Activated CD4-positive, alpha-beta T cell treated with anti-CD3 and anti-CD28 coated beads, Interleukin-2, amount 50 U/mL, for 24 hours (primary cell): ENCODE measurements at places on chromosomes 1 and 21.

DNA sequence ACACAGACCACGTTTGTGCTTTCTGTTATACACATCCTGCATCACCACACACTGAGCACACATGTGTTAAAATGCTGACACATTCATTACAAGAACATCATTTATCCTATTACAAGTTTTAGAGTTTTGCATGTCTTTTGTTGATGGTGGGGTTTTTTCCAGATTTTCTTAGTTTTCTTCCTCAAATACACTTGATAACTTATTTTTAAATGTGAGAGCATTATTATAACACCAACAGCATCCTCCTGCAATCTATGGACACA, 67.3 kb downstream of the TGFBR3 start:
- no peak for DNase-seq

DNA sequence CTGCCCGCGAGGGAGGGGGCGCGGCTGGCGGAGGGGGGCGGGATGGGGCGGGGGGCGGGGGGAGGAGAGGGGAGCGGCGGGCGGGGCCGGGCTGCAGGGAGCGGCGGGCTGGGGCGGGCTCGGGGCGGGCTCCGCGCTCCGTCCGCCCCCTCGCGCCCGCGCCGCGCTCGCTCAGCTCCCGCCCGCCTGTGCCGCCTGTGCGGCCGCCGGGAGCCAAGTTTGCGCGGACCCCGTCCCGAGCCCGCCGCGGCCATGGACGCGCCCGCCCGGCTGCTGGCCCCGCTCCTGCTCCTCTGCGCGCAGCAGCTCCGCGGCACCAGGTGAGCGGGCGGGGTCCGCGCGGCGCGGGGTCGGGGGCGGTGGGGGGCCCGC, at the start of gene GABRD:
Gene GABRD (plus strand): TSS at position 174 of the 372 bp plus-strand sequence. CDS start 79 bp downstream, at position 253.
- no peak for DNase-seq

DNA sequence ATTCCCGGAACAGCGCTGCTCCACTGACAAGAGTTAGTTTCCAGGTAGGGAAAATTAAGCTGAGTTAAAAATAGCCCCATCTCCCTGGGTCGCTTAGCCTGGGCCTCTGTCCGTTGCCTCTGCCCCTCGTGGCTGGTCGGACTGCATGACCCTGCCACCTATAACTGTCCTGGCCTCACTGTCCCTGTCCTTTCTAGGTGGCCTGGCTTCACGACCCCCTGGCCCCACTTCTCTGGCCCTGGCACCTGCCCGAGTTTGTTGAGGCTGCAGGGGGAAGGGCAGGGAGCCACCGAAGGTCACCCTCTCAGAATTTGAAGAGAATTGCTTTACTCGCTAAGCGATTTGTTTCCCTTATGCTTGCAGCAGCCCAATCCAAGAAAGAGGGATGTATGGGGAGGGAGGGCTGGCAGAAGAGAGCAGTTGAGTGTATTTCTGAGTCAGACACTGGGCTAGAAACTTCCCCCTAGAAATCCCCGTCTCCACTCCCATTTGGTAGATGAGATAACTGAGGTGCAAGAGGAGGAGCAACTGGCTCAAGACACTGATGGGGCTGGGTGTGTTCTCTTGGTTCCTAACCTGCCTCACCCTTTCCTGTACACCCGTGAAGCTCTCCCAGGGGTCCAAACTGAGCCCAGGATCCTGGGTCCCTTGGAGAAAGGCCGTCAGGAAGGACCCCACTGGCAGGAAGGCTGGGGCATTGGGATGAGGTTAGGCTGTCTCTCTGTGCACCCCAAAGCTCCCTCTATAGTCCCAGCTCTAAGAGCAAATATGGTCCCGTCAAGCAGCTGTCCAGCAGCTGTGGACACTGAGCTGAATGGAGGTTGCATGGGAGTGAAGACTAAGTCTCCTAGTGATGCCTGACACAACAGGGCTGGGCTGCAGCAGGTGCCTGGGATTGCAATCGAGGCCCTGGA, 2.9 kb upstream of the EDN2 start:
- DNase-seq, result no peak

DNA sequence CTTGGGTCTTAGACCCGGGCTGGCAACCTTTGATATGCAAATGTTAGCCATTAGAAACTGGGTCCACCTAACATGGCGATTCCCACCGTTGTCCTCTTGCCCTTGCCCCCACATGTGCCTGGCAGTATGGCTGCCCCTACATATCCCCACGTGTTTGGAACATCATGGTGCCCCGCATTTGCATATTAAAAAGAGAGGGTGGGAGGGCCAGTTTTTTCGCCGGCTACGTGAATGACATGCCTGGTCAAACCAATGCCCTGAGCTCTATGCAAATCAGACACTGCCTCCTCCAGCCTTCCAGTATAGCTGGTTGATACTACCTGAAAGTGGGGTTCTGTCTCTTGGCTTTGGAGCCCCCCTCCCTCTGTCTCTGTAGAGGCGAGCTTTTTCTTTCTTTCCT, 133.0 kb downstream of the CDC42BPA start:
- no peak for DNase-seq

GRCh38 chr1:43634721-43635120, 15.2 kb upstream of the KDM4A start:
- DNase-seq, result no peak

DNA sequence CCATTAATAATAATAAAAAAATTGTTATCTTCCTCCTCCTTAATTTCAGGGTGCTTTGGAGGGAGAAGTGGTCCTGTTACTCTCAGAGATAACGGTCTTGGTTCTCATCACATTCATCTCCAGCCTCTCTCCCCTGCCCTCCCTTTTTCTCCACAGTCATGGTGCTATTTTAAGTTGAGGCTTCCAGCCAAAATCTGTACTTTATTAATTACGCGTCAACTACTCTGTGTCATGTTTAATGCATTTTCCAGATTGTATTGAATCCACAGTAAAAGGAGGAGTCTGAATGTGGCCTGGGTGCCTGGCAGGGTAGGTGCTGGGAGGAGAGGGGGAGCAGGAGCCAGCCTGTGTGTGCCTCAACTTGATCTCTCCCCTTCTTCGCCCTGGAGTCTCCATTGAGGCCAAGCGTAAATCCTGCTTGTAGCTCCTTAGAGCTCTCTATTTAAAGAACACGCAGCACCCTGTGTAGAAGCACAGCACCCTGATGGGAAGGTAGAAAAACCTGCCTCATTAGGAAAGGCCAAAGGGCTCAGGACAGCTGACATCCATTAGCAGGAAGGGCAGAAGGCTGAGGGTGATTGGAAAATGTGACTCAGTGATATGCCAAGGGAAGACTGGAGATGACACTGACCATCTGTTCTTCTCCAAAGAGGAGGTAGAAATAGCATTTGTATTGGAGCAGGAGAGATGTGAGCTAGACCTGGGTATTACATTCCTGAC, 82.4 kb downstream of the PLXNA2 start:
- no peak for DNase-seq

DNA sequence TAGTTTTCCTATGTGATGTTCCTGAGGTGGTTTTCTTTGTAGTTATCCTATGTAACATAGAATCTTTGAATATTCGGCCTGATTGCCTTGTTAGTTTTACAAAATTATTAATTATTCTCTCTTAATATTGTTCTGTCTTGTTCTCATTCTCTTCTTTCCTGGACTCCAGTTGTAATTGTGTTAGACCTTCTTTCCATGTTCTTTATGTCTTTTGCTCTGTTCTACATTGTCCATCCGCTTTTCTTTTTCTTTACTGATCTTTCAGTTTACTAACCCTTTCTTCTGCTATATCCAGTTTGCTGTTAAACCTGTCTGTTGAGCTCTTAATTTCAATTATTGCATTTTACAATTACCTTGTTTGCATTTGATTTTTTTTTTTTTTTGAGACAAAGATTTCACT, 89.3 kb downstream of the PEX14 start:
- DNase-seq, result no peak
